ENCODE measurements at places on chromosomes 4 and X.
A peak's percentile ranks its signal among the peaks of the same experiment; 100 is the strongest.

DNA sequence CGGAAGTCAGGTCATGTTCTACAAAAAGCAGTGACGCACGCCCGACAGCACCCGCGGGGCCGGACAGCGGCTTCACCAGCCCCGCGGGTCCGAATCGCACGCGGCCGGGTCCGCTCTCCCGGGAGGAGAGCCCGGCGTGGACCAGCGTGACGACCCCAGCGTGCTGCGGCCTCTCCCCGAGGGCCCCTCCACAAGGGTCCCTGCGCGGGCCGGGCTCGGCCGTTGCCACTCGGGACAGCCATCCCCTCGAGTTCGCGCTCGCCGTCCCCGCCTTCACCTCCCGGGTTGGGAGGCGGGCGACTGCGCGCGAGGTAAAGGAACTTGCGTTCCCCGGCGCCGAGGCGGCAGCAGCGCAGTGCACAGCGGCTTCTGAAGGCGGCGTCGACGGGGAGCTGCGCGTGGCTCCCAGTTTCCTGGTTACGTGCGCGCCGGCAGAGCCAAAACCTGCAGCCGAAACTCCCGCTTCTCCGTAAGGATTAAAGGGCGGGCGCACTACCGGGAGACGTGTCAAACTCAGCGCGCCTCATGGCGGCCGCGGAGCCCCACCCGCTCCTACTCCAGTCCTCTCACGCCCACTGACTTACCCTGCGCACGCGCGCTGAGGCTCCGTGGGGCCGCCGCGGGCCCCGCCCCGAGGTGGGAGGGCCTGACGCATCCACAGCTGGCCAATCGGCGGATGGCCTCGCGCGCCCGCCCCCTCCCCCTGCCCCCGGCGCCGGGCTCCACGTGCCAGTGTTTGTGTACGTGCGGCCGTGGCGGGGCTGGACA lies 416 bp upstream of the LRP2BP start:
- DNase-seq = peak; percentile 98

- no peak for DNase-seq
These were observed 23.3 kb downstream of the TLR8 start for GRCh38 chrX:12929701-12930100.

DNA sequence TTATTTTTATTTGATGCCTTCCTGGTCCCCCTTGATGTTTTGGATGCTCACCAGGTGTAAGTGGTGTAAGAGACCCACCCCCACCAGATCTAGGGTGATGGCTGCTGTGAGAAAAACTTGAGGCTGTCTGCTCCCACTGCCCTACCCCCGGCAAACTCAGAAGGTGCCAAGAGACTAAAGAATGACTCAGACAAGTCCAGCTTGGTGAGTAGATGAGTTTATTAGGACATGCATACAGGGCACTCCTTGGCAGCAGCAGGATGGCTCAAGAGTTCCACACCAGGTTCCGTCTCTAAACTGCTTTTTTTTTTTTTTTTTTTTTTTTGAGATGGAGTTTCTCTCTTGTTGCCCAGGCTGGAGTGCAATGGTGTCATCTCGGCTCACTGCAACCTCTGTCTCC lies 84.0 kb upstream of the HPF1 start:
- no peak for DNase-seq

- DNase-seq = no peak
These were observed 33.7 kb downstream of the STK32B start for GRCh38 chr4:5084911-5085475.

- no peak for DNase-seq
These were observed 9.2 kb downstream of the MAMLD1 start for GRCh38 chrX:150372280-150372679.

GRCh38 chr4:68997040-68997439 lies 45.4 kb upstream of the UGT2A3 start:
- no peak for DNase-seq

GRCh38 chrX:47296766-47297365 lies 64.1 kb downstream of the USP11 start:
- DNase-seq = no peak

DNA sequence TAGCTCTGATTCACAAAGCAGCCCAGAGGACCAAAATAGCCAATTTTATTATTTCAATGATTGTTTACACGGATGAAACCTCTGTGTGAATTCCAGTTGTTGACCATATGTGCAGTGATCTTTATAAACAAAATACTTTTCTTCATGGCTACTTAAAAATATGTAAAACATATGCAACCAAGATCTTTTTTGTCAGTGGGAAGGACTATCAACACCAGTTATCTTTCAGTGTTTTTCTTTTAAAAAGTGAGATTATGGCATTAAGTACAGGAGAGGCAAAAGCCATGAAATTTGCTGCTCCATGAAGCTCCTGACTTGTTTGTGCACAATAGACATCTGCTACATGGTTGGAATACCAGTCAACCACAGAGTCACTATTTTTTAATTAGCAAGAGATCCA lies 184.4 kb downstream of the DKK2 start:
- DNase-seq = no peak

DNA sequence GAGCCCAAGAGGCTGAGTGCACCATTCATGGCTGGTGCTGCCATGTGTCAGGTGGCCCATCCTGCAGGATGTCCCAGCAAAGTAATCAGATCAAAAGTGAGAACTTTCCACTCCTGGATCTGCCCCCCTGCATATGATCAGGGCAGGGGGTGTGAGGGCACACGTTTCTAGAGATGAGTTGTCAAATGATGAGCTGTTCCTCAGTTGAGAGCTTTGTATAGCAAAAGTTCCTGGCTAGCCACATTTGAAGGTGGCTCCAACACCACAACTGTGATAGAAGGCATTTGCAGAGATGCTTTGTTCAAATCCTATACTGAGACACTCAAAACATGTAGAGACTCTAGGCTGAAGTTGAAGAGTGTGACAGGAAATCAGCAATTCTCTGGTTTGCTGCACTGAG lies 501.8 kb downstream of the BCOR start:
- DNase-seq = no peak

GRCh38 chrX:103584596-103584995 lies 719 bp upstream of the TCEAL4 start:
- DNase-seq = no peak

DNA sequence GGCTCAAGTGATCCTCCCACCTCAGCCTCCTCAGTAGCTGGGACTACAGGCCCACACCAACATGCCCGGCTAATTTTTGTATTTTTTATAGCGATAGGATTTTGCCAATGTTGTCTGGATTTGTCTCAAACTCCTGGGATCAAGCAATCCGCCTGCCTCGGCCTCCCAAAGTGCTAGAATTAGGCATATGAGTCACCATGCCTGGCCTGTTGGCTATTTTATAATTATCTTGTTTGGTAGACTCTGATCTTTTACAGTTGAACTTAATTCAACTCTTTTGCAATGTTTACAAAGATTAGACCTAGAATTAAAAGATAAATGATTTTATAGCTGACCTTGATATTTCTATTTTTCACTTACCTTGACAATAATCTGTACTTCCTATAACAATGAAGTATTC lies 18.0 kb downstream of the DCK start:
- no peak for DNase-seq

DNA sequence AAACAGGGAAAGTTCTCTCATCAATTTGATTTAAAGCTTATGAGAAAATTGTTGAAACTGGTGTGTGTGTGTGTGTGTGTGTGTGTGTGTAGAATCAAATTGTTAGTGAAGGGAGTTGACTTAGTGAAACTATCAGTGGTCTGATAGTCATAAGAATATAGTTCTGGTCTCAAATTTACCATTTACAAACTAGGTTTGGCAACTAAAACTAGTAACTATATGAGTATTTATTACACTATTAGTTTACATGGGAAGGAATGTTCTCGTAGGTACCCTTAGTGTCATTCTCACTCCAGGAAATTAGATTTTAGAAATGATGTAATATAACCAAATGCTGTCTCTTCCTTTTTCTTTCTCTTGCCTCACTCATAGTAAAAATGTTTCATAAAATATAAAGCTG lies 11.9 kb downstream of the SULT1E1 start:
- no peak for DNase-seq

DNA sequence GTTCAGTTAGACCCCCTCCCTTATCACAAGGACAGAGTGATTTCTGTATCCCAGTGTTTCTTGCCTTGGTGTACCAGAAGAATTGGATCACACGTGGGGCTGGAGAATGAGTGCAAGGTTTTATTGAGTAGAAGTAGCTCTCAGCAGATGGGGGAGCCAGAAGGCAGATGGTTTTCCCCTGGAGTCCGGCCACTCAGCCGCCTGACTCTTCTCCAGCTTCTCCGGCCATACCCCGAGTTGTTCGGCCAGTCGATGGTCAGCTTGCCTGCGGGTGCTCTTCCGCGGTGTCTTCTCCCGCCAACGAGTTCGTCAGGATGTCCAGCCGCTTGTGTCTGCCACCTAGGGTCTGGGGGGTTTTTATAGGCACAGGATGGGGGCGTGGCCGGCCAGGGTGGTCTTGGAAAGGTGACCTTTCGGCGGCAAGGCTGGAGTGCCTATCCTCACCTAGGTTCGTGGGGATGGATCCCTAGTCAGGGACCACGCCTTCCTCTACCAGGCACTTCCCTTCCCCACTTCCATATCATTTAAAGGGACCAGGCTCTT lies 14.5 kb downstream of the GAB1 start:
- no peak for DNase-seq

GRCh38 chrX:41556958-41557357 lies 109.8 kb downstream of the NYX start:
- DNase-seq = no peak

- no peak for DNase-seq
These were observed 3.0 kb upstream of the NDP start for GRCh38 chrX:43976205-43976604.

DNA sequence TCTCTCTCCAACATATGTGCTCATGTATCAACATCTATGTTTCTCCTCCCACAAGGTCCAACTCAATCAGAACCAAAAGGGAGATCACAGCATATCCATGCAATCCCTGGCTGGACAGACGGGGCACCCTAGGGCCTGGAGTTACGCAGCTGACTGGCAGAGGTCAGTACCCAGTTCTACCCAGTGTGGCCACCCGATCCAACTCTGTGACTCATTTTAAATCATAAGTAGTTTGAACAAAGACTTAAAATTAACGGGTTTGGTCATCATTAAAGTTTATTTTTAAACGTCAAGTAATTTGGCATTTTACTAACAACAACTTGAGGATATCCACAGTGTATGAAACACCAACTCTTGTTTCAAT lies 59.5 kb downstream of the APBB2 start:
- DNase-seq = no peak

DNA sequence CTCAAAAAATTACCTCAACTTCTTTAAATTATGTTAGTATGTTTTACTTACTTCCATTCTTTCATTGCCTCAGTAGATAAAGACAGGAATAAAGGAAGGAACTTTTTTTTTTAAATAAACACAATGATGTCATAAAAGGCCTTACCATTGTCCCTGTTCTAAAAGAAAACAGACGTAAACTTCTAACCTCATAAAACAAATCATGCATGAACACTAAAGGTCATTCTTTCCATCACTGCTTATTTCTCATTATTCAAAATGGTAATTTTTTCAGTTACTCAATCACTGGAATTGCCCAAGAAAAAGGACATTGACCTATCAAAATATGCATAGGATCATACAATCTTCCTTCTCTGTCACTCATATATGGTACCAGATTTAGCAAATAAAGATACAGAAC lies 32.2 kb upstream of the ARMCX2 start:
- no peak for DNase-seq

GRCh38 chrX:56792270-56793111 lies 63.4 kb downstream of the NBDY start:
- DNase-seq = peak; percentile 61

- DNase-seq = peak; percentile 94
These were observed 32.2 kb downstream of the TRMT44 start for GRCh38 chr4:8472689-8473197.

GRCh38 chrX:131985526-131986049 lies 37.5 kb upstream of the STK26 start:
- DNase-seq = no peak

DNA sequence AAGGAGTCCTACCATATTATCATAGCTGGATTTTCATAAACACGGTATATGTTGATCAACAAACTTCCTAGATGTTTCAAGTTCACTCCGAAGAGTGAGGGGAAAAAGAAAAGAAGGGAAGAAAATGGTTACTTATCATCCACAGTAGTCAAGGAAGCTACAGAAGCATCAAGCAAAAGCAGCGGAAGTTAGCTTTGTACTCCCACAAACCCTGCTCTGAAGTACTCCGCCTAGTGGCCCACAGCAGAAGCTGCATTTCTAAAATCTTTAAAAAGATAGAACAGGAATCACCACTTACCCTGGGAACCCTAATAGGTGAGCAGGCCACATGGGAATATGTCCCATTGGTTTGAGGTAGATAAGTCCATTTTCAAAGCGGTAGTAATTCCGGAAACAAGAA lies 28.5 kb upstream of the FRG1 start:
- no peak for DNase-seq

GRCh38 chr4:62457356-62457755 lies 1257.2 kb downstream of the ADGRL3 start:
- DNase-seq = no peak

- no peak for DNase-seq
These were observed 6.7 kb upstream of the ERCC6L start for GRCh38 chrX:72245461-72246089.

DNA sequence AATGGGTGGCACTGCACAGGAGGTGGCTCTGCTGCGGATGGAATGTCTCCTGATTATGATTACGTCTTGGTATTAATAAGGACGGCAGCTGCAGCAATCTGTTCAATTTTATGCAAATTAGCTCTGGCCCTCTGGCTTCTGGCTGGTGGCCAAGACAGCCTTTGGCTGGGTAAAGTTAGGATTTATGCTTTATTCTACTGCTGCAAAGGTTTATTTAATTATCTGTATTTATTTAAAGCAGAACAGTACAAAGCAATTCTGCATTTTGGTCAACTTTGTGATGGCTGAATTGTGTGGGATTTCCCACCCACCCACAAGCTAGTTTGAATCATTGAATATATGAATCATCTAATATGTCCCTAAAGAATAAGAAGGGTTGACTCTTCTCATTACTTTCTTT lies 745.6 kb upstream of the FAM241A start:
- DNase-seq = no peak

DNA sequence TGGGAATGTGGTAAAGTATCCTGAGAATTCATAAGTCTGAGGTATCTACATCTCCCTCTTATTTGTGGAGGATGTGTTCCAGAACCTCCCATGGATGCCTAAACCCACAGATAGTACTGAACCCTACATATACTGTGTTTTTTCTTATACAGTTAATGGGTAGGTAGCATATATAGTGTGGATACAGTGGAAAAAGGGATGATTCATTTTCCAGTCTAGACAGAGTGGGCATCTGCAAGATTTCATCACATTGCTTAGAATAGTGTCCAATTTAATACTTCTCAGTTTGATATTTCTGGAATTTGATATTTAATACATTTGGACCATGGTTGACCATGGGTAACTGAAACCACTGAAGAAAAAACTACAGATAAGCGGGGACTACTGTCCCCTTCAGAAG lies 155.0 kb upstream of the ANKRD50 start:
- no peak for DNase-seq

DNA sequence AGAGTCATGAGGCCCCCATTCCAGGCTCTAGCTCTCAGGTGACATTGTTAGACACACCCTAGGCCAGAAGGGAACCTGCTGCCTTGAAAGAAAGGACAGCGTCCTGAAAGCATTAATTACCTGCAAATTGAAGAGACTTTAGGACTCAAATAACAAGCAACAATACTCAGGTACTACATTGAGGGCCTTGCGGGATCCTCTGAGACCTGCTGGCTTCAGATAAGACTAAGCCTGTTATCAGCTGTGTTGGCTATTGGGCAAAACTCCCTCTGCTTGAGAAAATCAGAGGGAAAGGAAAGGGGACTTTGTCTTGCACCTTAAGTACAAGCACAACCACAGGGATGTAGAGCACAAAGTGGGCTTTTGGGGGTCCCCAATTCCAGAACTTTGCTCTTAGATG lies 45.9 kb upstream of the DACH2 start:
- DNase-seq = no peak

All from vagina (tissue), 2 donors.